ENCODE measurements at places on chromosomes 7 and 10.
A peak's percentile ranks its signal among the peaks of the same experiment; 100 is the strongest.

- peak; percentile 35 for DNase-seq
Measured at GRCh38 chr7:139777133-139777891, 486 bp downstream of the HIPK2 start.

- DNase-seq: no peak
Measured at GRCh38 chr7:45417268-45417667, 156.9 kb upstream of the ADCY1 start.

DNA sequence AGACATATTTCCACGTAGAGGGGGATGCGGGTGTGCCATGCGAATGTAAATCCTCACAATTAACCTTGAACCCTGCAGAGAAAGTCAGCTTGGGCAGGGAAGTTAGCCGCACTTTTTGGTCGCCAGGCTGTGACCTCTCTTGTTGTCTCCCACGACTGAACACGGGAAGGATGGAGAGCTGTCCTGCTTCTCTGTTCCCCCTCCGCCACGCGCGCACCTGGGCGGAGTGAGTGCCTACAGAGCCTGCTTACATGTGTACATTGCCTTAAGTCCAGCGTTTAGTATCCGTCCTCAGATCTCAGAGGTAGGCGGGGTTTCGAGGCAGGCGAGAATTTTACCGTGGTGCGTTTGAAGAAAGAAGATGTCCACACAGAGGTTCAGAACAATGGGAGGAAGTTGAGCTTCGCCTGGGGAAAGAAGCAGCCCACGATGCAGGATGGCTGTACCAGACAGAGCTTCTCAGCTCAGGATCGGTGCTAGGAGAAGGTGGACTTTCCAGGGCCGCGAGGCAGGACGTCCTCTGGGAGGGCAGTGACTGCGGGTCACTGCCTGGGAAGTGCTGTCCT is 482 bp upstream of the ERCC6 start:
- DNase-seq: peak; percentile 36

DNA sequence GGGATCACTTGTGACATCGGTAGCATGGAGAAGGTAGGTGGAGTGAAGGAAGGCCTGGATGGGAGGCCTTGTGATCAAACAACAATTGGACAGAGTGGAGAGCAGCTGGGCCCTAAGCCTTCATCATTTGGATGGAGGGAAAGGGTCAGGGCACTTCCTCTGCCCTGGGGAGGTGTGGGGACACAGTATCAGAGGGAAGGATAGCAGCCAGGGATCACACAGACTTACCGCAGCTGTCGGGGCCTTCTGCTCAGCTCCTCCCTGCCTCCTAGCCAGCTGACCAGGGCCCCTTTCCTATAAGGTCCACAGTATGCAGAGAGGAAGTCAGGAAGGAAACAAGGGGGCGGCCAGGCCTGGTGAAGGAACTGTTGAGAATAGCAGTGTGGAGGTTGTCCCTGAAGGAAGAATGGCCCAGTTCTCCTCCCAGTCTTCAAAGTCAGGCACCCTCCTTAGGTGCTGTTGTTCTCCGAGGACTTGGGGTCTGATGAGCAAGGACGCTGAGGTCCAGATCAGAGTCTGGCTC is 62.1 kb downstream of the ABCC2 start:
- DNase-seq: no peak

GRCh38 chr7:159155410-159155809 is 10.7 kb upstream of the VIPR2 start:
- no peak for DNase-seq

DNA sequence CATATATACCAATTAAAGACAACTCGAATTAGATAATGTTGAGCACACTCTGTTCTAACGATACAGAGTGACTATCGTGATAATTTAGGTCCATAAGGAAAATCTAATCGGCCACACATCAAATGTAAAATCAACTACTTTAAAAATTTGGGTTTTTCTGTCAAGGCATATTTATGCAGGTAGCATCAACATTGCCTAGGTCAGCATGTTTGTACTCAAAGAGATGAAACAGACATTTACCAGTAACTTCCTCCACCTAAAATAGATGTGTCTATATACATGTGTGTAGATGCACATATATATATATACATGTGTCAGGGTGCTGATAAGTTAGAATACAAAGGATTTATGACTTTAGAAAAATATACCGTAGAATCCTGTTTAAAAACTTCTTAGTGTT is 22.0 kb downstream of the PSMC2 start:
- DNase-seq: no peak

GRCh38 chr10:116654816-116655215 is 34.1 kb downstream of the PNLIPRP2 start:
- DNase-seq: no peak

GRCh38 chr7:106110885-106111654 is 1.0 kb downstream of the SYPL1 start:
- DNase-seq: no peak

DNA sequence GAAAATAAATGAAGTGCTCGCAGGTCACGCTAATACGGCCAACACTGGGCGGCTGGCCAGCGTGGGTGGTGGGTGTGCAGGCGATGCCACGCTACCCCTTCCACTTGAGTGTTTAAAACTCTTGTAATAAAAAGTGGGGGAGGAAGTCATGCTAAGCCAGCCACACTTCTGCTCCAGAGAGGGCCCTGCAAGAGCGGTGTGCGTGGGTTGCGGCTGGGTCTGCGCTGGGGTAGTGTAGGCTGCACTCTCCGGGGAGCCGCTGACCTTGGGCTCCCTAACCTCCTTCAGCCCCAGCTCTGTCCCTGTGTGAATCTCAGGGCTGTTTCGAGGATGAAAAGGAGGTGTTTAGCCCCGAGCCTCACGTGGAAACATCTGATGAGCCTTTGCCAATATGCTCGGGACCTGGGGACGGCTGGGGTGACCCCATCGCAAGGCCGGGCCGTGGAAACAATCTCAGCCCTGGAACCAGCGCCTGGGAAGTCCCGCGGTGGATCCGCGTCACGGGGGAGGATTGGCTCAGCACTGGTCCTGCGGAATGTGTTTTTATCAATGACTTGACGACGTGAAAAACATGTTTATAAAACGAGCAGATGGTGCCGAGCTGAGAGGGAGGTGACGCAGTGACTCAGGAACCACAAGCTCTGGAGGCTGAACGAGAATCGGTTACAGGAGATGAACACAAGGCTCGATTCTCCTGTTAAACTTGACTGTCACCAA is 278.5 kb downstream of the DNAJB6 start:
- DNase-seq: no peak

DNA sequence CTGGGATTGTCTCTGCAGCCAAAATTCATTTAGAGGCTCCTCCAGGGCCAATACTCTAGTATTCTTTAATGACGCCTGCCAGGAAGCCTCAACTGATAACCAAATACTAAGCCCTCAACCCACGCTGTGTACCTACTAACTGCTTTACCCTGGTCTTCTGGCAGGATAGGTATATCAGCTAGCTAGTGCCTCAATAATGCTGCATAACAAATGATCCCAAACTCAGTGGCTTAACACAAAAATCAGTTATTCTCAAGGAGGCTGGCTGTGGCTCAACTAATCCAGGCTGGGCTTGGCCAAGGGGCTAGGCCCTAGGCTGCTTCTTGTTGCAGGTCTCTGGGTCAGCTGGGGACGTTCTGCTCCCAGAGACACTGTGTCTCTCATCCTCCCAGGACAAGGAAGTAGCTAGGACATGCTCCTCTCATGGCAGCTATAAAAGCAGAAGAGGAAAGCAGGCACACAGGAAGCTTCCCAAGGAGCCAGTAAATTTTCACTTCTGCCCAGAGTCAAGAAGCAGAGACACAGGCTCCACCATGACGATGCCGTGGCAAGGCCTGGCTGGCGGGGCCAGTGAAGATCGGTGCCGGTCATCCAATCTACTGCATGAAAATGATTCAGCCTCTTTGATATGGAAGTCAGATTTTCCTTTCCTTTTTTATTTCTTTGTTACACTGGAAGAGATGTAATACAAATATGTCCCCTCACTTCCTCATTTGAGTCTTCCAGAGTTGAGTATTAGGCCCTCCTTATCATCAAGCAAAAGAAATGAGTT is 28.6 kb upstream of the COL13A1 start:
- no peak for DNase-seq

GRCh38 chr7:149620961-149621360 is 123.4 kb upstream of the ZNF746 start:
- no peak for DNase-seq

- DNase-seq: no peak
Measured at GRCh38 chr7:87361320-87361719, 15.9 kb downstream of the CROT start.

GRCh38 chr10:113091920-113092319 is 141.9 kb downstream of the TCF7L2 start:
- no peak for DNase-seq

DNA sequence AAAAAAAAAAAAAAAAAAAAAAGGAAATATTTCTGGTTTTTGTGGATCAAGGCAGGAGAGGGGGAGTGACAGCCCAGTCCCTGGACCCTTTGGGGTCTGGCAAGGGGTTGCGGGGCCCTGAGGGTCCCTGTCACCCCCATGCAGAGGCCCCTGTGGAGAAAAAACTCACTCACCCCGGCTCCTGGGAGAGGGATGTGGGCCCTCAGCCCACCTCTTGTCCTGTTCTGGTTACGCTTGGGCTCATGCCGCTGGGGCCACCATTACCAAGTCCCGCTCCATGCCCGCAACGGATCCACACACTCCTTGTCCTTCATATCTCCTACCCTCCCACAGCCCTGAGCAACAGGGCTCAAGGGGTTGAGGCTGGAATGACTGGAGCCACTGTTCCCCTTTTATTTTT is 1.0 kb upstream of the TMEM184A start:
- no peak for DNase-seq

DNA sequence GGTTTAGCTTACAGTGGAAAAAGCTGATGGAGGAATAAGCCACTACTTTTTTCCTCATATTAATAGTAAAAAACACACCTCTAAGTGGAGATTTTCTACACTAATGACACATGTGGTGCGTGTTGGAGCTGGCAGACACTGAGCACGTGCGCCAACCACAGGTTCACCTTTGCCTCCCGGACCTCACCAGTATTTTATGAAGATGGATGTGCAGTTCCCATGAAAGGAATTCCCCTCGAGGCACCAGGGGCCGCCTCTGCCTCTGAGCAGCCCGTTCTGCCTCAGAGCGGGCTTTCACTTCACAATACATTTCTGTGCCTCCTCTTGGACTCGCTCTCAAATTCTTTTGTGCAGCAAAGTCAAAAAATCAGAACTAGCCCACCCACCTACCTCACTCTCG is 477.5 kb upstream of the ADARB2 start:
- DNase-seq: no peak

- DNase-seq: no peak
Measured at GRCh38 chr10:110267276-110267675, 37.4 kb downstream of the SMNDC1 start.

DNA sequence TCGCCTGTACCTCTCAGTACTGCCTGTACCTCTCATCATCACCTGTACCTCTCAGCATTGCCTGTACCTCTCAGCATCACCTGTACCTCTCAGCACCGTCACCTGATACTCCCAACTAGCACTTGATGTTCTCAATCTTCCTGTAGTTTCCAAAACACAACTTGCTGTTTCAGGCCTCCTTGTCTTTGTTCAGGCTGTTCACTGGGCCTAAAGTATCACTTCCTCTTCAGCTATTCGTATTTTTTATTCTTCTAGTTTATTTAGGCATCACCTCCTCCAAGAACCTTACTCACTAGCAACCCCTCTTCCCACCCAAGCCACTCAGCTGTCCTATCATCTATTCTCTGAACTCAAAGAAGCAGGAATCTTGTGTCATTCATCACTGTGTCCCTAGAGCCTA is 24.1 kb downstream of the OR6B1 start:
- DNase-seq: no peak

DNA sequence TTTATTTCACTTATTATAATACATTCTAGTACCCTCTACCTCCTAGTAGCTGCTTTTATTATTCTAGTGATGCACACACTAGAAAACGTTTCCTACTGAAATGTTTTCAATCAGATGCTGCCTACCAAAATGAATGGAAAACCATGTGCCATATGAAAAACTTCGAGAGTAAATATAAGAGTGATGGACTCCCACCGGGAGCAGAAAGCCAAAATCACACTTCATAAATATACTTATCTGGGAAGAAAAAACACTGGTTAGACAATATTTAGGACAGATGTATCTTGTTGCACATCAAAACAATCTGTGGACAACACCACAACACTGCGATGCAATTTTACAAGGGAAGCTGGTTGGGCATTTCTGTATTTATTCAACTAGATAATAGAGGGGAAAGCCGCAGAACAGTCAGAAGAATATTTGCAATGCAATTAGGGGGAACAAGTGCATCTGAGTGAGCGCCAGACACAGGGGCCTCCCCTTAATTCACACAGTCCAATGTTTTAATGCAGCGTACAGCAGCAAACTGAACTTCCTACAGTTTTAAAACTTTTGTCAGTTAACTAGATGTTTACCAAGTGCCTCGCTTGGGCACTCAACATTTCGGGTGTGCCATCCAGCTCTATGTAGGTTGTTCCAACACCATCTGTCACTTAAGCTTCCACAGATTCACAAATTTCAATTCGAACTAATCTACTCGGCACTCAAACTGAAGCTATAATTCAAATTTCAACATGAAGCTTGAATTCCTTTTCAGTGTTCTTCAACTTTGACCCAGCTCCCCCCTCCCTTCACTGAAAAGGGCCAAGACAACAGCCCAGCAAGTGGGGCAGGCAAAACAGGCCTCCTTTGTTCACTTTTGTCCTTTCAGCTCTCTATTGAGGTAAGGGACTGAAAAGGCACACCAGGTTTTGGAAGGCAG is 7.4 kb downstream of the NRCAM start:
- DNase-seq: no peak

- DNase-seq: peak; percentile 89
Measured at GRCh38 chr7:116395141-116395791, 104.3 kb upstream of the CAV2 start.

DNA sequence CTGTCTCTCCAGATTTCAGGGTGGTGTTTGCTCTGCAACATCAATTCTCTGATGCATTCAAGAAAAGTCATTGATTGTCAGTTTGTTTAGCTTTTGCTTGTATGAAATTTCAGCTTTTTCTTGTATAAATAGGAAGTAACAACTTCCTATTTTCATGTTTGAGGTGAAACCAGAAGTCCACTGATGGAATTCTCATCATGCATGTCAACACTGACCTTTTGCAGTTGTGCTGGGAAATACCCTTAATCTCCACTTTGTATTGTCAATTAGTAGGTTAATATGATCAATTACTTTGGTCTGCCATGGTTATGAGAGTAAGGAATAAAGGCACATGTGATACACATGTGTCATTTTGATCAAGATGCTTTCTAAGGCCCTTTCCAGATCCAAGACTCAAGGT is 208.8 kb upstream of the HPS1 start:
- no peak for DNase-seq

- no peak for DNase-seq
Measured at GRCh38 chr7:16428182-16428581, 6.8 kb upstream of the CRPPA start.

DNA sequence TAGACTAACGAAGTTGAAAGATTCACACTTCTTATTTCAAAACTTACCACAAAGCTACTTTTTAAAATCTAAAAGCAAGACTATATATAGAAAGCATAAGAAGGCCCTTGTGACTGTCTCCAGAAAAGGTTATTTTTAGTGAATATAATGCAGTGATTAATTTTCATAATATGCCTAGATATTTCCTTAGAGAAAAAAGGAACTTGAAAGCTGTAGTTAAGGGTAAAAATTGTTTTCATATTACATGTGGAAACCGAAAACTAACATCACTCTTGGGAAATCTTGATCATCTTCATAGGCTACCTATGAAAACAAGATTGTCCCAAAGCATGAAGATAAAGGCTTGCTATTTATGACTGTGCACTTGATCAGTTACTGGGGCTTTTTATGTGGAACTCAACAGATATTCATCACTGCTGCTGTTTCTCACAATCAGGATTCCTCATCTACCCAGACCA is 223.2 kb downstream of the SH2D4B start:
- DNase-seq: no peak

- DNase-seq: no peak
Measured at GRCh38 chr10:7302392-7302906, 108.4 kb downstream of the SFMBT2 start.
